ENCODE measurements at places on chromosomes 12 and 14.

- DNase-seq = no peak
Measured at GRCh38 chr14:52458721-52459085, 93.6 kb downstream of the TXNDC16 start.

- DNase-seq = no peak
Measured at GRCh38 chr12:7966563-7966962, 30.6 kb upstream of the SLC2A3 start.

GRCh38 chr12:57129321-57129842 lies 1.1 kb downstream of the LRP1 start:
- no peak for DNase-seq

DNA sequence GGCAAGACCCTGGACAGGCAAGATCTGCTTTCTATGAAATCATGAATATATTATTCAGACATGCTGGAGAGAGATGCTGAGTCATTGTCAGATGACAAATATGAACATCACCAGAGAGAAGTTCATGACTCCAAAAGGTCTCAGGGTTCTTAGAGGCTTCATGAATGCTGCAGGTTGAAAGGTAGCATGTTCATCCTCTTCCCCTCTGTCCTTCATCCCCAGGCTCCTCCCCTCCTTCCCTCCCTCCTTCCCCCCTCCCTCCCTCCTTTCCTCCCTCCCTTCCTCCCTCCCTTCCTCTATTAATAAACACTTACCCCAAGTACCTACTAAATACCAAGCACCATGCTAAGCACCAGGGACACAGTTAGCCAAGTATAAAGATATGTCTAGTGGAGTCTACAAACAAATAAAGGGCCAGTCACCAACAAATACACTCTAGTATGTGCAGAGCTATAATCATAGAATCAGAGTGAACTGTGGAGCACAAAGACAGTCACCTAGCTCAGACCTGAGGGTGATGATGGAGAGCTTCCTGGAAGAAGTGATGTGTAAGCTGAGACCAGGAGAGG lies 46.2 kb downstream of the RPH3A start:
- DNase-seq = no peak
